Common myeloid progenitor, CD34-positive (primary cell): ENCODE measurements at places on chromosomes 2 and 18.

- no peak for DNase-seq
Measured at GRCh38 chr2:198478361-198478760, 674.0 kb downstream of the PLCL1 start.

DNA sequence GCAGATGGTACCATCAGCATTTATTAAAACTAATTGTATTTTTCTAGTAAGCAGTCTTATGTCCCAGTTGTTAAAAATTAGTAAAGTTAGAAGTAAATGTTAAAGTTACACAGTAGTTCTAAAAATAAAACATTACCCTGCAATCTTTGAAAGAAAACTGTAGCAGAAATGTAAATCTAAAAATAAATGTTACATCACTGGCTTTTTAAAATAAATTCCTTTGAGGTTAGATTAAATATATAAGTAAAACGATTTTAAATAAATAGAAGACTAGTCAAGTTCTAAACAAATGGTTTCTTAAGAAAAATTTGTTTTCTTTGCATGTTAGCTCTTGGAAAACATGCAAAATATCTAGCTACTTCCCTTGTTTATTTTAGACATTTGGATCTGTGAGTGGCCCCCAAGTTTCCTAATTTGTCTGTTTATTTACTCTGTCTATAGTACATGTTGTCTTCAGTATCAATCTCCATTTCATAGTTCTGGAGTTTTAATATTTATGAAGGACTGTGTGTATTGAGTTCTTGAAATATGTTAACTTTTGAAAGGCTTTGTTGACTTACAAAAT is 58.2 kb downstream of the GLS start:
- DNase-seq = no peak

DNA sequence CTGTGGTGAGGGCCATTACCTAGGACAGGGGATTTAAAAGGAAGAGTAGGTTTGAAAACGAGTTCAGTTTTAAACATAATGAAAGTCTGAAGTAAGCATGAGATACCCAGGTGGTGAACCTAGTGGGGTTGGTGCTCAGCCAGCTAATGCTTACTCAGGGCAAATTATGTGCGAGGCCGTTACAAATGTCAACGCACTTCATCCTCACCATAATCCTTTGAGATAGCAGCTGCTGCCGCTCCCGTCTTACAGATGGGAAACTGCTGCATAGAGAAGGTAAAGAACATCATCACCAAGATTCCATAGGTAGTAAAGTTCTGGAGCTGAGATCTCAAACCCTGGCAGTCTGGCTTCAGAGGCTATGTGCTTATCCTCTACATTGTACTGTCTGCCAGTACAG is 209.0 kb downstream of the DYM start:
- DNase-seq = no peak

DNA sequence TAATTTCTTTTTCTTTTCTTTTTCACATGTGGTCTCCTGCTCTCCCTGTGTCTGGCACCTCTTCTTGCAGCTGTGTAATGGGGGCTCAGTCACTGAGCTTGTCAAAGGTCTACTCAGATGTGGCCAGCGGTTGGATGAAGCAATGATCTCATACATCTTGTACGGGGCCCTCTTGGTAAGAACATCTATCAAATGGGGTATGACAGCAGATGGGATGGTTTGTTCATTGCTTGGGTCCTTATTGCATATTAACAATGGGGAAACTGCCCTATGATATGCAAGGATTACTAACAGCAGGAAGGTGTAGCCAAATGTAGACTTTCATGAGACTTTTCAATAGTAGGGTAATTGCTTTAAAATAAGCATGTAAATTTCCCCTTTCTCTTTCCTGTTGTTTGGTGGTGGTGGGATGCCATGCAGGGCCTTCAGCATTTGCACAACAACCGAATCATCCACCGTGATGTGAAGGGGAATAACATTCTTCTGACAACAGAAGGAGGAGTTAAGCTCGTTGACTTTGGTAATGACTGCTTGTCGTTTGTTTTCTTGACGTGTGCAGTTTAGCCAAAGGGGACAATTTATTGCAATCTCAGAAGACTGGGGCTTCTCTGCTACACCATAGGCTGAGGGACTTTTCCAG is 36.5 kb downstream of the MYO3B start:
- DNase-seq = no peak

- peak; percentile 93 for DNase-seq
Measured at GRCh38 chr2:121137571-121137970, 147.4 kb downstream of the TFCP2L1 start.

- peak; percentile 86 for DNase-seq
Measured at GRCh38 chr2:113124181-113124961, 3.0 kb upstream of the IL1RN start.

GRCh38 chr18:63298400-63299365 is 20.9 kb downstream of the BCL2 start:
- peak; percentile 54 for DNase-seq

- DNase-seq = no peak
Measured at GRCh38 chr2:129004485-129004884, 685.8 kb upstream of the HS6ST1 start.

- DNase-seq = no peak
Measured at GRCh38 chr18:10330428-10330827, 124.0 kb upstream of the APCDD1 start.

- DNase-seq = no peak
Measured at GRCh38 chr18:45635893-45636509, 20.7 kb downstream of the SLC14A2 start.

- no peak for DNase-seq
Measured at GRCh38 chr2:205827809-205828365, 145.6 kb downstream of the NRP2 start.

- no peak for DNase-seq
Measured at GRCh38 chr18:68713796-68714195, 1.1 kb downstream of the TMX3 start.

GRCh38 chr2:136986605-136987221 is 221.4 kb downstream of the THSD7B start:
- DNase-seq = no peak

GRCh38 chr2:37610638-37611289 is 60.7 kb downstream of the CDC42EP3 start:
- no peak for DNase-seq

- DNase-seq = no peak
Measured at GRCh38 chr2:233435436-233436190, 81.3 kb downstream of the DGKD start.

DNA sequence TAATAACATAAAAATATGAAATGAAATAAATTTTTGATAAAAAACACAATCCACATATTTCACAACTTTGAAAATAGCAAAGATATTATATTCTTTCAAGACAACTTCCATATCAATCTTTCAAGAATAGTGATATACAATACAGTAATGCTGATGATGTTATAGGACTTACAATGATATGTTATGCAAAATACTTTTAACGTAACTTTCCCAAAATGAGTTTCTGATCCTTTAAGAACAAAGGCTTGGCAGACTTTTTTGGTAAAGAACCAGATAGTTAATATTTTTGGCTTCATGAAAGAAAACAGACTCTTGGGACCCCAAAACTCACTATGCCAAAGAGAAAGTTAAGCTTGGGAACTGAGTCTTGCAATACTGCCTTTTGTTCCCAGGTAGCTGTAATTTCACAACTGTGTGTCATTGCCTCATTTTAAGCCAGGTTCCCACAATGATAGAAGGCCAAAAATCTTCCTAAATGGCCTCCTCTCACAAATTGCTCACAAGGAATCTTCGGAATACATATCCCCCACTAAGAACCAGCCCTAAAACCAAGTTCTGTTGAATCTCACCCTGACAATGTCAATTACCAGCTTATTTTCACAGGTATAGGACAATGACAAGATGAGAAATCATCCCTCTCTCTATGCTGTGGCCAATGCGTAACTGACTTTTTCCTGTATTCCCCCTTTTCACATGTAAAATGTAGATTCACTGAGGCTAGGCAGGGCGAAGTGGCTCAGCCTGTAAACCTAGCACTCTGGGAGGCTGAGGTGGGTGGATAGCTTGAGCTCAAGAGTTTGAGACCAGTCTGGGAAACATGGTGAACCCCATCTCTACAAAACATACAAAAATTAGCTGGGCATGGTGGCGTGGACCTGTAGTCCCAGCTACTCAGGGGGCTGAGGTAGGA is 54.8 kb upstream of the STRN start:
- no peak for DNase-seq

DNA sequence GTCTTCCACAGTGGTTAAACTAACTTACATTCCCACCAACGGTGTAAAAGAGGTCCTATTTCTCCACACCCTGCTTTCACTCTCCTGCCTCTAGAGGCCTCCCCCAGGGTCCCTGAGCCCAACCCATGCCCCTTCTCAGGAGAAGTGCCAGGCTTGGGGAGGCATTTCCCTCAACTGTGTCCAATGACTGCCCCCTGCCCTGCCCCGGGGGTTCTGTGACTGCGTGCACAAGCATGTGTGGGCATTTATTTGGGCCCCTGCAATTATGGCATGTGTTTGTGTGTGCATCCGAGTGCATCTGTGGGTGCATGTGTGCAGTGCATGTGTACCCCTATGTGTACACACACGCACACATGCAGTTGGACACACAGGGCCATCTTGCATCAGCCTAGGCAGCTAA is 57.3 kb downstream of the INHBB start:
- DNase-seq = no peak

- no peak for DNase-seq
Measured at GRCh38 chr18:4241090-4241617, 214.0 kb downstream of the DLGAP1 start.

- DNase-seq = no peak
Measured at GRCh38 chr2:220002251-220002650, 374.8 kb downstream of the SLC4A3 start.

DNA sequence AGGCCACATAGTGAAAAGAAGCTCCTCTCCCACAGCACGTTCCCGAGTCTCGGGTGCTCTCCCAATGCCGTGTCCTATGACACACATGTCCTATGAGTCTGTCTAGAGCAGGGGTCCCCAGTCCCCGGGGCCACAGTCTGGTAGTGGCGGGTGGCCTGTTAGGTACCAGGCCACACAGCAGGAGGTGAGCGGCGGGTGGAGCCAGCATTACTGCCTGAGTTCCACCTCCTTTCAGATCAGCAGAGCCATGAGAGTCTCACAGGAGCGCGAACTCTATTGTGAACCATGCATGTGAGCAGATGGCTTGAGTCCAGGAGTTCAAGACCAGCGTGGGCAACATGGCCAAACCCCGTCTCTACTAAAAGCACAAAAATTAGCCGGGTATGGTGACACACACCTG is 112.6 kb downstream of the ZBTB7C start:
- DNase-seq = no peak

- no peak for DNase-seq
Measured at GRCh38 chr2:214377286-214377624, 33.6 kb upstream of the VWC2L start.

GRCh38 chr2:98748292-98749065 is 17.5 kb upstream of the MGAT4A start:
- no peak for DNase-seq

DNA sequence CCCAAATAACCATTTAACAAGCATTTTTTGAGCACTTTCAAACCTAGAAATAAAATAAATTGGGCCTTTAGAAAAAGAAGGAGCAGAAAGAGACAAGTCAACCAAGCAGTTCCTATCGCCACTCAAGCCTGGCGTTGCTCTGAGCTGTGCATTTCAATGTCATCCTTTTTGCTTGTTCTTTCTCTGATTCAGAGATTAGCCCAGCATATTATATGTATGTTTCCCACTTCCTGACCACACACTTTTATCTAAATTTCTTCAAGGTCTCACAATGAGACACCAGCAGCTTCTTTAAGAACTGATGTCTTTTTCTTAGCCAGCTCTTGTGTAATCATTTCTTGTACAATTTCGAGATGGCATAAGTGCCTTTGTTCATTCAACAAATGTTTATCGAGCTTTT is 344.5 kb upstream of the ID2 start:
- peak; percentile 59 for DNase-seq

DNA sequence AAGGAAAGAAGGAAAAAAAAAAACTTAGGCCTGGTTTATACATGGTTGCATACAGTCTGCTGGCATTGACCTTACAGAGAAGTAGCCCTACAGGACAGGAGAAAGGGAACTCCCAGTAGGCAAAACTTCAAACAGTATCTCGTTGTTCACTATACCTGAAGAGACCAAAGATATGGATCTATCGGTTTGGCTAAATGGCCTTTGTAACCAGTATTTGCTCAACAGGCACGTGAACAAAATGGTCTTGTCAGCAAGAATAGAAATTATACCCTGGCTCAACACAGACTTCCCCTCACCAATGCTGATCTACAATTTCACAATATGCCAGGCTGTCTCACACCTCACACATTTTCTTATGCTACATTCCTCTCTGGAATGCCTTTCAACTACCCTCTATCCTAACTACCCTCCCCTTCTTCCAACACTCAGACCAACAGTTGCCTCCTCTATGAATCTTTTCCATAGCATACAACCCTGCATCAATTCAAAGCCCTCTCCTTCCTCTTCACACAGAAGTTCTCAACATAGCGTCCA is 13.7 kb downstream of the HYCC2 start:
- no peak for DNase-seq

- DNase-seq = no peak
Measured at GRCh38 chr2:197657562-197657961, 17.8 kb downstream of the RFTN2 start.

- DNase-seq = peak; percentile 14
Measured at GRCh38 chr2:20317197-20317596, 33.4 kb downstream of the PUM2 start.

- DNase-seq = no peak
Measured at GRCh38 chr2:239926587-239927232, 98.4 kb downstream of the NDUFA10 start.

GRCh38 chr2:178796079-178796677 is 11.0 kb downstream of the TTN start:
- DNase-seq = peak; percentile 63

DNA sequence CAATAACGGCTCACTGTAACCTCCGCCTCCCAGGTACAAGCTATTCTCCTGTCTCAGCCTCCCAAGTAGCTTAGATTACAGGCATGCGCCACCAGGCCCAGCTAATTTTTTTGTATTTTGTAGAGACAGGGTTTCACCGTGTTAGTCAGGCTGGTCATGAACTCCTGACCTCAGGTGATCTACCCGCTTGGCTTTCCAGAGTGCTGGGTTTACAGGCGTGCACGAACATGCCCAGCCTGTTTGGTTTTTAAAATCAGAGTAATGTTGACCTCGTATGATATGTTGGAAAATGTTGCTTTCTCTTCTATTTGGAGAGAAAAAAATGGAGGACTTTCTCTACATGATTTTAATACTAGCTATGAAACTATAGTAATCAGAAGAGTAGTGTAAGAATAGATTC is 386.2 kb downstream of the PTH2R start:
- DNase-seq = no peak

DNA sequence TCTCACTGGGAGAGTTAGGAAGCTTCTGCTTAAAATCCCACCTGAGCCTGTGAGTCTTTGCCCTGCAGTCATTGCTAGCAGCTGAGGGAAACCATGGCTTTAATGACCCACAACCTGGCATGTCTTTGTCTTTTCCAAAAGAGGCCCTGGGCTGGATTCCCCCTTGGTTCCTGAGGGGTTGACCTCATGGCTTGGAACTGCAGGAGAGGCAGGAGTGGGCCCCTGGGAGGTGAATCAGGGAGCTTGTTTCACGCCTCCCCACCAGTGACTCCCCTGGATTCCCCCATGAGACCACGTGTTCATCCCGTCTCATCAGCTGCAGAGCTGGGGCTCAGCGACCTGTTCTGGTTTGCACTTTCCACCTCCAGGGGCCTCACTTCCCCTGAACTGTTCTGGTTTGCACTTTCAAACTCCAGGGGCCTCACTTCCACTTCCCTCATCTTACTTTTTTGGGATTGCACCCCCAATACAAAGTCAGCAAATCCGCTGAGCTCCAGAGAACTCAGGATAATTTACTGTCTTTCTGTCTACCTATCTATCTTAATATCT is 58.5 kb upstream of the TMEM18 start:
- DNase-seq = no peak

GRCh38 chr2:37868866-37869265 is 56.2 kb upstream of the RMDN2 start:
- DNase-seq = peak; percentile 23
